ENCODE measurements at places on chromosomes 6 and 20.

DNA sequence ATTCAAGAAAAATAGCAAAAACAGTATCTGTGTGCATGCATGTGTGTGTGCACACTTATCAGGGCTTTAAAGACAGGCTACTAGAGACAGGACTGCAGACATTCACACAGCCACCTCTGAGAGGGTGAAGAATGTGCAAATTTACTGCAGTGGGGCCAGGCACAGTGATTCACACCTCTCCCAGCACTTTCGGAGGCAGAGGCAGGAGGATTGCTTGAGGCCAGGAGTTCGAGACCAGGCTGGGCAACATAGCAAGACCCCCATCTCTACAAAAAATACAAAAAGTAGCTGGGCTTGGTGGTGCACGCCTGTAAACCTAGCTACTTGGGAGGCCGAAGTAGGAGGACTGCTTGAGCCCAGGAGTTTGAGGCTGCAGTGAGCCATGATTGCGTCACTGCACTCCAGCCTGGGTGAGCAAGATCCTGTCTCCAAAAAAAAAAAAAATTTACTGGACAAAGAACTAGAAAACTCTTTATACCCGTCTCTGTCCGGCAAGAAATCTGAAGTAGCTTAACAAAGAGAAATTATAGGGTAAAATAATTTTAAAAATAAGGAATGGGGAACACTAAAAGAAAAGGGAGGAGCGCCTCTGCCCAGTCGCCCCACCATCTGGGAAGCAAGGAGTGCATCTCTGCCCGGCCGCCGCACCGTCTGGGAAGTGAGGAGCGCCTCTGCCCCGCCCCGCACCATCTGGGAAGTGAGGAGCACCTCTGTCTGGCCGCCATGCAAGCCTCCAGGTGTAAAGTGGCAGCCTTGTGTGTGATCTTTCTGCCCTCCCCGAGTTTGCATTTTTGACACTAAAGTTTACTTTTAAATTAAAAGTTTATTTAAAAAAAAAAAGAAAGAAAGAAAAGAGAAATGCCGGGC, 105.1 kb downstream of the ZMYND8 start:
- DNase-seq = no peak

DNA sequence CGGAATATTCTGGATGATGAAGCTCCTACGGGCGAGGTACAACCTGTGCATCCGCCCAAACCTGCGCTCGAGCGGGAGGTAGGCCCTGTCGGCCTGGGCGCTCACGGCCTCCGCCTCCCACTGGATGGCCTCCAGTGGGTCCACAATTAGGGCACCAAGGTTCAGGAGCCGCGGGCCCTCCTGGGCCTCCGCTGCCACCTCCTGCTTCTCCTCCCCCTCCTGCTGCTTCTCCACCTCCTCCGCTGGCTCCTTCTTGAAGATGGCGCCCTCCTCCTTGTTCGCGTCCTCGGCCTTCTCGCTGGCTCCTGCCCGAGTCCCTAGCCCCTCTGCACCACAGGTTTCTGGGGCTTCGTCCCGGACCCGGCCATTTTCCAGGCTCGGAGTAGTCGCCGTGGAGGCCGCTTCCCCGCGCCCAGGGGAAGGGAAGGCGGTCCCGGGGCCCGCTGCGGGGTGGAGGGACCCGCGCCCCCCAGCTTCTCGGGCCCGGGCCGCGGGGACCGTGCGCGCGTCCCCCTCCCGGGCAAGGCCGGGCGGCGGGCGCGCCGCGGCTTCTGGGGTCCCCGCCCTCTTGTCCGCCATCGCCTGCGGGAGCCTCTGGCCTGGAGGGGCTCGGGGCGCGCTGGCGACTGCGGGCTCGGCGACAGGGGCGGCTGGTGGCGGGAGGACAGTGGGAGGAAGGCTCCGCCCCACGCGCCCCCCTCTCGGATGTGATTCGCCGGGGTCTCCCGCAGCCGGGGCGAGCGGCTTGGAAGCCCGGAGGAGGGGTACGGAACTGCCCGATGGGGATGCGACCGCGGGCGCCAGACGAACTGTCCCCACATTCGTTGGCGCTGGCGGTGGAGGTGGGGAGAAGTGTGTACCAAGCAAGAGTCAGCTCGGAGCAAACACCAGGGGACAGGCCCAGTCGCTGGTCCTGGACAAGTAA, 17.6 kb downstream of the PLAGL2 start:
- no peak for DNase-seq

GRCh38 chr6:69880601-69881000, 14.2 kb downstream of the COL19A1 start:
- DNase-seq = no peak

DNA sequence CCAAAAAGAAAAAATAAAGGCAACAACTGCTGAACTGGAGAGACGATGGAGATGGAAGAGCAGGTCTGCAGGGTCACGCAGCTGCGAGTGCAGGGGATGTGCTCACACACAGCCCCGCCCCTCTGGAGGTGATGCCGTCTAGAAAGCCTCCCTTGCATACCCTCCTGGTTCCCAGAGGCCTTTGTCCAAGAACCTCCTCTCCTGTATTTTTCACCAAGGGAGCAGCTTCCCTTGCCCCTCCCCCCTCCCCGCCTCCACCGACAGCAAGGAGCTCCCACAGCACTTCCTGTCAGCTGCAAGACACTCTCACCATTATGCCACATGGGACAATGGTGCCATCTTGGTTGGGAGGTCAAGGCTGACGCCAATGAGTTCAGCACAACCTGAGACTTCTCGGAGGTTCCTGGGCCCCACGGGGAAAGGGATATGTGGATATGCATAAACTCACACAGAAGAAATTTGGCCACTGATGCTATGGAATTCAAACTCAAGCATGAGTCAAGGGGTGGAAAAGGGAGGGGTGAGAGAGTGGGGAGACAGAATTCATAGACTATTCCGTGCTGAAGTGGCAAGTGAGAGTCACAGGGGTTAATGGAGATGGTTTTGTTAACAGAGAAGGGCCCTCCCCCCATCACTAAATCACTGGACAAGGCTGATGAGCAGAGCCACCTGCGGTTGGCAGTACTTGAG, 132.9 kb downstream of the SCML4 start:
- no peak for DNase-seq

- no peak for DNase-seq
Observed at GRCh38 chr6:122736616-122737015, 42.9 kb upstream of the FABP7 start.

DNA sequence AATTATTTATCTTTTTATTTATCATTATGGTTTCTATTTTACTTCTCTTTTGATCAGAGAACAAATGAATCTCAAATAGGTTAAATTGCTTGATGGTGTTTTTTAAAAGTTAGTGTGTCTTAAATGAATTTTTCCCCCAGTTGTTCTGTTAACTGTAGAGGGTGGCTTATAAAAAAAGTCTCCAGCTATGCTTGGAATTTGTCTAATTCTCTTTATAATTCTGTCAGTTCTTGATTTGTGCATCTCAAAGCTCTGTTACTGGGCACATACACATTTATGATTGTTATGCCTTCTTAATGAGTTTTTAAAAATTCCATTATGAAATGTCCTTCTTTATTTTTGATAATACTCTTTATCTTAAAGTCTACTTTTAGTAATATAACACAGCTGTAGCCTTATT, 58.0 kb downstream of the LIN28B start:
- no peak for DNase-seq

DNA sequence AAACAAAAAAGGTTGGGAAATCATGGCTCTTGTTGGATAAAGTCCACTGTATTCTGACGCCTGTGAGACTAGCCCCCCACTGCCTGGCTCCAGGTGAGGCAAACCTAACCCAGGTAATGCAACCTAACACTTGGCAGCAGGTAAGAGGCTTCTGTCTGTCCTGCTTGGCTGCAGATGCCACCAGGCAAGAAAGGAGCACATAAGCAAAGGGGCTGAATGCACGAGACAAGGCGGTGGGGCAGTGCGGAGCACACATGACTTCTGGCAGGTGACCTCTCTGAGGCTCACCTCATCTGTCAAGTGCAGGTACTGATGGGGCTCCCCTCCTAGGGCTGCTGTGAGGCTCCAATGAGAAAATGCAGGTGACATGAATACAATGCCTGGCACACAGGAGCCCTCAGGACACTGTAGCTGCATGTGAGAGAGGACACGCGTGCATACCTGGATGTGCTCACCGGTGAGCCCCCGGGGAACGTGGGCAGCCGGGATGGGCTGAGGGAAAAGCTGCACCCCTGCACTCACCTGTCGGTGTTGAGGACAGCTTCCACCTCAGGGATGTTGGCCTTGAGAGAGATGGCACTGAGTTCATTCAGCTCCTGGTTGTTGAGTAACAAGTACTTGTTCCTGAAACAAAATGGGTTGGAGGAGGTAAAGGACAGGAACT, 54.1 kb downstream of the MYH7B start:
- no peak for DNase-seq

GRCh38 chr6:30238178-30238795, 25.1 kb upstream of the TRIM26 start:
- no peak for DNase-seq

- no peak for DNase-seq
Observed at GRCh38 chr6:45685076-45685475, 307.3 kb upstream of the SUPT3H start.

DNA sequence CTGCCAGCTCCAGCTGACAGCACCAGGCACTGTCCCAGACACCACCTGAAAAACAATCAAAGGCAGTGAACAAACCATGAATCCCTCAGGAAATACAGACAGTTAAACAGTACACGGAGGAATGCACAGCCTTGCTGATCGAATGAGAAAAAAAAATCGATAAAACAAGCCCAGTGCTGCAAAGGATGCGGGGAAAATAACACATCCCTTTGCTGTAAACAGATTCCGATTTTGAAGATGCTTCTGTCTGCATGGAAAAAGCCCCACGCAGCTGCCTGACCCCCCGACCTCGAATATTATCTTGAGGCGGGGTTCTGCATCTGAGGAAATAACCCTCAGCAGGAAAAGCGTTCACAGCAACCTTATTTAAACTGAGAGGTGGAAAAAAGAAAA, 43.9 kb downstream of the RBM38 start:
- DNase-seq = no peak

- no peak for DNase-seq
Observed at GRCh38 chr6:27502508-27503435, 29.9 kb upstream of the ZNF184 start.

DNA sequence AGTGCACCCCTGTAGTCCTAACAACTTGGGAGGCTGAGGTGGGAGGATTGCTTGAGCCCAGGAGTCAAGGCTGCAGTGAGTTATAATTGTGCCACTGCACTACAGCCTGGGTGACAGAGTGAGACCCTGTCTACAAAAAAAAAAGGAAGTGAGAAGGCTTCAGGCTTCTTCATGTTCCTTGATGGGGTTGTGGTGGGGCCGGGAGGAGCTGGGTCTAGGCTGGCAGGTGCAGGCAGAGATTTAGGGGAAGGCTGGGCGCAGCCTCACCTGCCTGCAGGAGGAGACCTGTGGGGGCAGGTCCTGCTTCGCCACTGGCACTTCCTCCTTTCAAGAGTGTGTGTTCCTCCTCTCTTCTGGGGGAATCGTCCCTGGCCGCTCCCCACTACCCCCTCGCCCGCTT, 63.9 kb downstream of the CHMP4B start:
- no peak for DNase-seq

DNA sequence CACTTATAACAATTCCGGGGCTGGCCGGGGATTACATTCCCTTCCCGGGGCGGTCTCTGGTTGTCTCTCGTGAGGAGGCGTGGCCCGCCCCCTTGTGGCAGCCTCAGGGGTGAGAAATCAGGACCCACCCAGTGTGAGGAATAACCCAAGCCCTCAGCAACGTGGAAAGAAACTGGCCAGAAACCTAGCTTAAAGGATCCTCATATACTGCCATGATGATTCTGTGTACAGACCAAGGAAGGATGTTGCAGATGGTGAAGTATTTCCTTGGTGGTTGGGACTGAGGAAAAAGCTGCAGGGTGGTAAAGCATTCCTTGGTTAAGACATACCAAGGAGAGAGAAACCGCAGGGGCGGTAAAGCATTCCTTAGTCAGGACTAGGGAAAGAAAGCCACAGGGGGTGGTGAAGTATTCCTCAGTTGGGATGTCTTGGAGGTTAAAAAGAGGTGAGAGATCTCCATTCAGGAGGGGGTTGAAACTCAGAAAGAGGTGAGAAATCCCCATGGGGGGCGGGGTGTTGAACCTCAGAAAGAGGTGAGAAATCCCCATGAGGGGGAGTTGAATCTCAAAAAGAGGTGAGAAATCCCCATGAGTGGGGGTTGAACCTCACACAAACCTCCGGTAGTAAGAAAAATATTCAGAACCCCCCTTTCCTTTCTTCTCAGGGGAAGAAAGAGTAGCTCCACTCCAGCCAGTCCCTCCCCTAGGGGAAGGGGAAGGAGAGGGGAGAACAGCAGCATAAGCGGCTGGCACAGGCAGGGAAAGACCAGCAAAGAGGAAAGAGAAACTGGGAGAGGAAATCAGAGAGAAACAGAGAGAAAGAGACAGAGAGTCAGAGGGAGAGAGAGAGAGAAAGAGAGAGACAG, 238.1 kb downstream of the RNGTT start:
- DNase-seq = no peak

DNA sequence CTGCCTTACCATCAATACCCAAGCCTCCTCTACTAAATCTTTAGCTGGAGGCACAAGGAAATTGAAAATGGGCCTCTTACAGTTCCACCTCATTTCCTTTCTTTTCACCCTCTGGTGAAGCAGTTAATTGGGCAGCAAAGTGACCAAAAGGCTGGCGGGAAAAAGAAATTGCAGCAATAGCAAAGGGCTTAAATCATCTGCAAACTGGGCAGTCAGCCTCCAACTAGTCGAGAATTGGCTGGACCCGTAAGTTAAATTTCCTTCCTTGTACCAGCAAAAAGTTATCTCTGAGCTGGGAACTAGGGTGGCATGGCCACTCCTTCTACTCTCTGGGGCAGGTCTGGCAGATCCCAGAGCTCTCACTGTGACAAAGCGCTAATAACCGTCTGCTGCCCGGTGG, 33.5 kb downstream of the GHRH start:
- DNase-seq = no peak

DNA sequence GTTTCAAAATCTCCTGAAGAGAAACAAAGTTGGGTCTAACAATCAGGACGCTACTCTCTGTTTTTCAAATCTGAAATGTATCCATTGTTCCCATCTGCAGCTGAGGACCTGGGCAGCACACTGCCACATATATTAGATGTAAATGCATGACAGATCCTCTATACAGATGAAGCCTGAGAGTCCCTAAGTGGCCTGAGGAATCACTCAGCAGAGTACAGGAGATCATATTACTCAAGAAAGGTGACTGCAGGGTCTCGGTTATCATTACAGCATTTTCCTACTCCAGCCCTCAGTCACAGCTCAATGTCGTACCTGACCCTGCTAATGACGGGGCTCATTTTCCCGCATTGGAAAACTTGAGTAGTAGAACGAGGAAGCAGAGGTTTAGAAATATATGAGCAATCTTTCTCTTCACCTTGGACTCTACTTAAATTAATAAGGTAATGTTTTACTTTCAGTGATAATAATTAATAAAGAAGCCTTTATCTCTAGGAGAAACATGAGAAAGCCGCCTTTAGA, 256.2 kb upstream of the IRAK1BP1 start:
- no peak for DNase-seq

Data from esophagus squamous epithelium (tissue), 5 donors.